Muscle of arm (tissue), 14 donors: ENCODE measurements at places on chromosomes 6 and 20. TPM values are rescaled to one million over a fixed set of nuclear protein-coding genes. Genes with fewer than 3 reads are reported as not detected.

The SRMS gene
- polyA plus RNA-seq: not detected

The MYB gene
- polyA plus RNA-seq: 1.3 TPM

The PHF3 gene
- polyA plus RNA-seq: 40.9 TPM

The PRICKLE4 gene
- polyA plus RNA-seq: not detected

The GSTA1 gene
- 1.2 TPM for polyA plus RNA-seq

The GJA1 gene
- 62.9 TPM for polyA plus RNA-seq

The ATP6V1G2 gene
- polyA plus RNA-seq: 4.3 TPM

The GHRH gene
- not detected for polyA plus RNA-seq

The IL22RA2 gene
- polyA plus RNA-seq: not detected

- no peak for DNase-seq
These were observed 8.1 kb upstream of the UBR2 start for GRCh38 chr6:42555477-42556457.

- no peak for DNase-seq
These were observed 87.5 kb downstream of the SH3BGRL2 start for GRCh38 chr6:79718509-79719247.

DNA sequence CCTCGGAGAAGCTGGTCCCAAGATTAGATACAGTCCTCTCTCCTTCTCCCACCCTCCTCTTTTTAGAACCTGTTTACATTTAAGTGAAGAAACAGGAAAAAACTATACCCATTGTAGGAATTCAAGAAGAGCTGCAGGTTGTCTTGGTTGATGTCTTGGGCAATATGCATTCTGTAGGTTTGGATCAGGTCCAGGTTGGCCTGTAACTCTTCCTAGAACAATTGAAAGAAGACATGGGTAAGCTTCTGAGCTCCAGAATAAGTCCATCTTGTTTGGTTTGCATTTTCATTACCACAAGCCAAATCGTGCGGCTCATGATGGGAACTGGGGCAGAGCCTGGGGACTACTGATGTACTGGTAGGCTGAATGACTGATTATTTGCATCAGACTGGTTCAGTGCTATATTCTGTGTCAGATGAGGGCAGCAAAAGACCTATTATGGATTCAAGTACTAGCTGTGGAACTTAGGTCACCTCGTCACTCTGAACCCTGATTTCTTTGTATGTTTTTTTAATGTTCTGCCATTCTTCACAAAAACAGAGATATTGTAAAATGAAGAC is 20.3 kb upstream of the SLA2 start:
- DNase-seq: peak; percentile 20

DNA sequence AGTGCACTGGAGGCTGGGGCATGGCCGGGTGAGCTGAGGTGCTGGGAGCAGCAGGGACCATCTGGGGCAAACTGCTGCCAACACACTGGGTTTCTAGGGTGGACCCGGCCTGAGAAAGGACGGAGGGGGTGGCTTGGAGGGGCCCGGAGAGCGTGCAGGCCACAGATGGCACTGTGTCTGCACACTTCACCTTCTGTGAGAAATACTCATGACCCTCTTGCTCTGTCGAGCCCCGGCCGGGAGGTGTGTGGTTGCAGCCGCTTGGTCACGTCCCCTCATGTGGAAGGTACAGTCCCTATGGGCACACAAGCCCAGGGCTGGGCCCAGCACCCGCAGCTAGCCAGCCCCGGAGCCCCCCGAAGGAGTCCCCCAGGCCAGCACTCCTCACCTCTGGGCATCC is 59.7 kb downstream of the RBM38 start:
- no peak for DNase-seq

DNA sequence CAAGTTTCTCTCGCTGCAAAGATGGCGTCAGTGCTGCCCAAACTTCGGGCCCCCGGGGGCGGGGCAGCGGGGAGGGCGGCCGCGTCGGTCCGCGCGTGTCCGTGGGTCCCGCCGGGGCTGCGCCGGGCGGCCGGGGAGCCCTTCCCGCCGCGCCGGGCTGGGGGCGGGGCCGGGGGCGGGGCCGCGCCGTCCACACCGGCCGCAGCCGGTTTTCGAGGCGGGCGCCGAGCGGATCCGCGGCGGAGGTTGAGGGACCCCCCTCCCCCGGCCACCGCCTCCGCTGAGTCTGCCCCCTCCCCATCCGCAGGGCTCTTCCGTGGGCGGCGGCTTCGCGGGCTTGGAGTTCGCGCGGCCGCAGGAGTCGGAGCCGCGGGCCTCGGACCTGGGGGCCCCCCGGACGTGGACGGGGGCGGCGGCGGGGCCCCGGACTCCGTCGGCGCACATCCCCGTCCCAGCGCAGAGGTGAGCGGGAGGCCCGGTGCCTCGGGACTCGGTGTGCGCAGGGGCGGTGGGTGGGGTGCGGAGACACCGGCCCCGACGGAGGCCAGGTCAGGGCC is 572 bp downstream of the SLC2A4RG start:
- DNase-seq: no peak

DNA sequence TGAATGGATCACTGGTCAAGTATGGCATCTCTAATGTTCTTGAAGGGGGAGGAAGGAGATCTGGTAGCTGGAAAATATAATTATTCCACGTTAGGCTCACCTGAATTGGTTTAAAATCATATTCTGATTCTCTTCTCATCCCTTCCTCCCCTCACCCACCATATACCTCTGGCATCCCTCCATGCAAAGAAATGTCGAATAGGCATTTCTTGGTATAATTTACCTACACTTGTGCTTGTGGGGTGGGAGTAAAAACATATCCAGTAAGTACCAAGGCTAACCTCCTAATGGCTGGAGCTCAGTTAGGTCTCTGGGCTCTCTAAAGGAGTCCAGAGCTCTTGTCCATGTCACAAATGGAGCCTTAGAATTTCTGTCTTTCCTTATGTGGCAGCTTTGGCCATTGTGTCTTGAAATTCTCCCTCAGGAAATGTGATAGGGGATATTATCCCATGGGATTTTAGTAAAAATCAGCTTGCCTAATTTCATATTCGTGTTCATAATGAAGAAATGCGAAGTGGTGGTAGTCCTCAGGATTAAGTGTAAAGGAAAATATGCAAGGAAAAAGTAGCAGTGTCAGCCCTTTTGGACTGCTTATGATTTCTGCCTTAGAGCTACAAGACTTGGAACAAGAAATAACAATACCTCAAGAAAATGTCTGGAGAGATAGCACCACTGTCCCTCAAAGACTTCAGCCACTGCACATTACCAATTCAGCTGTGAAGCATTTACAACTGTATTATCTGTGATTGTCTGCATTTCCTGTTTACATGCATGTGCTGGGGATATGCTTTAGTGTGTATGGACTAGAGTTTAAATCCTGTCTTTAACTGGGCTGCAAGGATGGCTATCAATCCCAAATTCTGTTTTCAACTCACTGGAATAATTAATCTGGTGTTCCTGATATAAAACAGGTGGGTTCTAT is 12.3 kb downstream of the TAF11 start:
- DNase-seq: no peak

DNA sequence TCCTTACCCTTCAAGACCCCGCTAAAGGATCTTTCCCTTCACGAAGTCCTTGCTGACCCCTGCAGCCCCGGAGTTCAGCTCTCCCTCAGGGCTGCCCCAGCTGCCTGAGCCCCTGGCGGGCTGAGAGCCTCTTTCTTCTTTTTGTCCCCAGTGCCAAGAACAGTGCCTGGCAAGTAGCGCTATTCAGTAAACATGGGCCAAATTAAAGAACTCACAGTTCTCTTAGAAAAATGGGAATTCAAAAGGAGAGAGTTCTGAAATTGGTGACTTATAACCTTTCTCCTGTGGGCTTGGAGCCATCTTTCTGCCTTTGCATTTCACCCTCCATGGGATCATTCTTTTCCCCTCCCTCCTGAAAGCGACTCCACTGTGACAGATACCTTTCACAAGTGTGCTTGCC is 227.2 kb downstream of the TMEM242 start:
- DNase-seq: no peak

DNA sequence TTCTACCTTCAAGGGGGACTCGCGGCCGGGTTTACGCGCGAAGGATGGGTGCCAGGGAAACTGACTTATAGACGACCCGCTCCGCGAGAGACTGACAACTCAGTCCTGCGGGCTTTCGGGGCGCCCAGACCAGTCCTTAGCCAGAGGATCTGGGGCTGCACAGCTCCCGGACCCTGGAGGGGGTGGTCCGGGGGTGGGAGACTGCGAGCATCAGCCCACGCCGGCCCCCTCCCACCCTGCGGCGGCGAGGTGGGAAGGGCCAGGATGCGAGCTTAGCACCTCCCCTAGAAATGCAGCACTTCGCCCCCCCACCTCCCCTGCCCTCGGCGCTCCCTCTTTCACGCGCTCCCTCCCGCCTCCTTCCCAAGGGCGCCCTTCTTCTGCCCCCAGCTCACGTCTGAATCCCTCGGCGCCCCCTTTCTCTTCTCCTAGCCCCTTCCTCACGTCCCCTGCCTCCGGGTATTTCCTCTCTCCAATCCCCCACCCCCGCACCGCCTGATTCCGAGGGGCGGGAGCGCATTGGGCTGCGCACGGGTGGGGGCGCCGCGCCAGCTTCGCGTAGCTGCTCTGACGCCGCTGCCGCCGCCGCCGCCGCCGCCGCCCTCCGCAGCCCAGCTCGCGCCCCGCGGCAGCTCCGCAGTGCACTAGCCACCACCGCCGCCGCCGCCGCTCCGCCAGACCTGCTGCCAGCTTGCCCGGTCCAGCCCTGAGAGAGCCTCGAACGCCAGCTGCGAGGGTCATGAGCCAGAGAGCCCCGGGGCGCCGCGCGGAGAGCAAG is at the start of gene SLC32A1:
SLC32A1 (plus strand) TSS at position 639 of the 778 bp plus-strand sequence. CDS start 239 bp downstream, outside the sequence.
- no peak for DNase-seq

DNA sequence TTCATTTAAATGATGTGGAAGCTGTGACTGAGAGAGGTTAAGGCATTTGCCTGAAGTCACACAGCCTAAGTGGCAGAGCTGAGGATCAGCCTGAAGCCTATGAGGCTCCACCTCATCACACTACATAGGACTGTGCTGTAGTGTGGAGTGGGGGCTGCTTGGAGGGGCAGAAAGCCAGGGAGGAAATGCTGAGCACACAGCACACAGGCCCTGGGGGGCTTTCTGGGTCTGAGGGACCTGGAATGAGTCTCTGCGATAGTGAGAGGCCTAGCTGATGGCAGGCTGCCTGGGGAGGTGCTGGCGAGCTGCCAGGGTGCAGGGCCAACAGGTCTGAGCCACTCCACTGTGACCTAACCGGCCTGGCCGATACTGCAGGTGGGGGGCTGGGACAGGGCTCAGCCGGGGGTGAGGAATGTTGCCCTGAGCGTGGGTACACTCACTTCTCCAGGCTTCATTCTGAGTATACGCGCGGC is 2.2 kb upstream of the ARHGAP40 start:
- no peak for DNase-seq

- no peak for DNase-seq
These were observed 115.9 kb downstream of the PREX1 start for GRCh38 chr20:48711696-48712464.

GRCh38 chr20:58372806-58373205 is 16.2 kb upstream of the VAPB start:
- no peak for DNase-seq

GRCh38 chr6:121855521-121855920 is 420.1 kb downstream of the GJA1 start:
- no peak for DNase-seq

- no peak for DNase-seq
These were observed 25.9 kb downstream of the RNASET2 start for GRCh38 chr6:166930354-166930891.

- DNase-seq: no peak
These were observed 82.2 kb upstream of the LRFN2 start for GRCh38 chr6:40669343-40669742.

DNA sequence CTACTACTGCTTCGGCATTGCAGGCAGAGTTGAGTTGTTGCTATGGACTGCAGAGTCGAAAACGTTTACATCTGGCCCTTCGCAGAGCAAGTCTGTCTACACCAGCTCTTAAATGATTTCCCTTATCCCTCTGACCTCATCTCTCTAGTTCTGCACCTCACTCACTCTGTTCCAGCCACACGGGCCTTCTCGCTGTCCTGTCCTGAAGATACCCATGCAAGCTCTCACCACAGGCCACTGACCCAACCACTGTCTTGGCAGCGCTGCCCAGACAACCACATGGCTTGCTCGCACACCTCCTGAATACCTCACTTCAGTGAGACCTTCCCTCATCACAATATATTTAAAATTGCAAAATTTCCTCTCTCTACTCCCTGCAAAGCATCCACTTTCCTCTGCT is 31.4 kb downstream of the B4GALT5 start:
- no peak for DNase-seq

DNA sequence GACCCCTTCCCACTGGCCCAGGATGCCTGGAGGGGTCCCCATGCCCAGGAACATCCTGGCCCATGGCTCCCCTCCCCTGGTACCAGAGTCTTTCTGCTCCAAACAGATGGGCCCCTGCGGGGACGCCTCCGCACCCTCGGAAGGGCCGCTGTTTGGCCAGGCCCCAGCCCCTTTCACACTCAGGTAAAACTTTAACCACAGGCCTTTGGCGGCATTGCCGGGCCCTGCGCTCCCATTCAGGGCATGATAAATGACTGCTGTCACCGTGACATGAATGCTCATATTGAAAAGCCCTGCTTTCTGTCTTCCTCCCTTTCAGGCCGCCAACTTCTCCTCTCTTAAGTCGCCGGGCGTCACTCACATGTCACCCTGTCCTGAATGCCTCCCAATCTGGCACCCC is 141.5 kb upstream of the TOP1 start:
- DNase-seq: no peak

- peak; percentile 62 for DNase-seq
These were observed 8.4 kb upstream of the ABHD12 start for GRCh38 chr20:25399037-25399430.

DNA sequence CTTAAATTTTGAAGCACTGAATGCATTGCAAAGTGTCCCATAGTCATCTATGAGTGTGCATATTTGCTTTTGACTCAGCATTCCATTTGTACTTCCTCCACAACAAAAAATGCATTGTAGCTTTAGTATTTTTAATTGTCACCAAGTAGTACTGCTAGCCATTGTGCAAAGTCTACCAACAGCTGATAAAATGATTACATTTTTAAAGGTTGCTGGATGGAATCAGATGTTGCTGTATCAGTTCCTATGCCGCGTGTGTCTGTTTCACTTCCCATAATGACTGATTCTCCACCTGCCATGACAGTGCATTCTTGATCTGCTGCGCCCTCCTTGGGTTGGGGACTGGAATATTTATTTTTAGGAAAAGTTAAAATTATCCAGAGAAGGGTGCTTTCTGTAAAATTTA is 41.2 kb downstream of the SLX4IP start:
- DNase-seq: no peak
